ENCODE measurements at places on chromosomes 2 and 18.

- no peak for DNase-seq
These were observed 33.9 kb downstream of the RAB31 start for GRCh38 chr18:9741793-9742523.

DNA sequence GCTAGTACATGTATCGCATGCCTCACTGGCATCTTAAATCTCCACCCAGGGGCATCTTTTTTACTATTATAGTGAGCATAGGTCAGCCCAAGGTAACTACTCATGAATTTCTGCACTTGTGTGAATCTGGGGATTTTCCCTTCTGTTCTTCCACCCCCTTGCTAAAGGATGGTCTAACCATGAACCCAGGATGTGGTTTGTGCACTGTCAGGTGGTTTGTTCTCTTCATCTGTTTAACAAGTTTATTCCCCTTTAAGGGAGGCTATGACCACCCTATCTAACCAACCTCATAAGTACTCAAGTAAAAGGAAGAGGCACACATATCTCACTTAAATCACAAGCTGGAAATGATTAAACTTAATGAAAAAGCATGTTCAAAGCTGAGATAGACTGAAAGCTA, 243.0 kb downstream of the RPRM start:
- DNase-seq: no peak

GRCh38 chr2:144513388-144514101, 6.4 kb downstream of the ZEB2 start:
- no peak for DNase-seq

DNA sequence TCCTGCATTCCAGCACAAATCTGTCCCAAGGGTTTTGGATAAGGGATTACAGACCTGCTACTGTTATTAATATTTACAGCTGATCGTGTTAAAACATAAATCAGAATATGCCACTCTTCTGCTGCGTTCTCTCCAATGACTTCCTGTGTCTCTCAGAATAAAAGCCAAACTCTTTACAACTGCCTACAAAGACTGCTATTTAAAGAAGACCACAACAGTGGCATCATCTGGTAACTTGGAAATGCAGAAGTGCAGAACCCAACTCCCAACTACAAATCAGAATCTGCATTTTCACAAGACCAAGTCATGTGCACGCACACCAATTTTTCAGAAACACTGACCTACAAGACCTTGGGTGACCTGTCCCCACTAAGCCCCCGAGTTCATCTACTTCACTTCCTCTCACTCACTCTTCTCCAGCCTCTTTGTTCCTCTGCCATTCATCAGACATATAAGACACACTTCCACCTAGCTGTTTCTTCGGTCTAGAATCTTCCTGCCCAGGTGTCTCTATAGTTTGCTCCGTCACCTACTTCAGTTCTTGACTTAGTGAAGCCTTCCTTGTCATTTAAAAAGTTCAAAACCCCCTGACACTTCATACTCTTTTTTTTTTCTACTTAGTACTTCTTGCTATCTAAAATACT, 36.0 kb downstream of the CHN1 start:
- DNase-seq: no peak

DNA sequence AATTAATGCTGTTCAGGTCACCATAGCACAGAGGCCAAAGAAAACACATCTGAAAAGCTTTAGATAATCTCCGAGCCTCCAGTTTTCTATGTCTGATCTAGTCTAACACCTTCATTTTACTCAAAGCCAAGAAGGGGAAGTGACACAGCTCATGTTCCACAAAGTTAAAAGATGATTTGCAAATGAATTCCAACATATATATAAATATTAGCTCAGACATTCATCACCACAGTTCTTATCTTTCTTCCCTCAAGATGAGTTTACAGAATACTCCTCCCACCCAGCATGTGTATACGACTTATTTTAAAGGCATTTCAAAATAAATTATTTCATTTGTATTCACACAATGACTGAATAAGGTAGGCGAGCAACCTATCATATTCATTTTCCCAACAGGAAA, 82.4 kb downstream of the AAK1 start:
- no peak for DNase-seq

DNA sequence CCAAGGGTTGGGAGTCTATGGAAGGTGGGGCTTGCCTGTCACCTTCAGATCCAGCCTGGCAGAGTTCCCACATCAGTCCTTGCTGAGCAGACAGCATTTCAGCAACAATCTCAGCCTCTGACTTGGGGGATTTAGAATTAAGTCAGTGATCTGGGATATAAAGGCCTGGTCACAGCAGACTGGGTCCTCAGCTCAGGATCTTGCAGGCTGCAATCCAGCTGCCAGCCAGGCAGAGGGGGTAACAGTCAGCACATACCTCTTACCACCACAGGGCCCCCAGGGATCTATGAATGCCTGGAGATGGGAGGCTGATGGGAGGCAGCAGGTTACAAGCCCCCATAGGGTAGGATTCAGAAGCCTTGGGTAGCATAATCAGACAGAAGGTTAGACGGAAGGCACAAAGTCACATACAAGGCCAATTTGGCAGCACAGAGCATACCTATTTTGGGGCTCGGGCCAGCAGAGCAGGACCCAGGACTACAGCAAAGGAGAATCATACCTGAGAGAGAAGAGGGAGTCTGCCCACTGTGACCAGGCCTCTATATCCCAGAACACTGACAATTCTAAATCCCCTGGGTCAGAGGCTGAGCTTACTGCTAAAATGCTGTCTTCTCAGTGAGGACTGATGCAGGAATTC, 163.5 kb downstream of the MTCL1 start:
- no peak for DNase-seq

GRCh38 chr2:229335330-229335729, 64.2 kb upstream of the PID1 start:
- no peak for DNase-seq

GRCh38 chr2:207616185-207616584, 9.0 kb downstream of the METTL21A start:
- DNase-seq: no peak

DNA sequence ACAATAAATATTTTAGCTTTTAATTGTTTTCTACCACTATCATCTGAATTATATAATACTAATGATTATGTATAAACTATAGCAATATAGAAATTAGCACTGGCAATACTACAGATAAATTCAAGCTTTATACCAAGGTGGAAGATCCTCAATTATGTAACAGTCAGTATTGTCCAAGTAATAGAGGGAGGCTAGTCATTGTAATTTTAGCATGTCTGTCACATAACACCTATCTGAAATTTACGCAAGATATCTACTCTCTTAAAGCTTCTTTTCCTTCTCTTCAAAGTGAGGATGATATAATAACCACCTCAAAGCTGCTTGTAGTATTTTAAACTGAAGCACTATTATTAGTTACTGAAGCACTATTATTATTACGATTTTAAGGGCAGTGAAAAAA, 12.2 kb downstream of the KCNJ3 start:
- DNase-seq: no peak

DNA sequence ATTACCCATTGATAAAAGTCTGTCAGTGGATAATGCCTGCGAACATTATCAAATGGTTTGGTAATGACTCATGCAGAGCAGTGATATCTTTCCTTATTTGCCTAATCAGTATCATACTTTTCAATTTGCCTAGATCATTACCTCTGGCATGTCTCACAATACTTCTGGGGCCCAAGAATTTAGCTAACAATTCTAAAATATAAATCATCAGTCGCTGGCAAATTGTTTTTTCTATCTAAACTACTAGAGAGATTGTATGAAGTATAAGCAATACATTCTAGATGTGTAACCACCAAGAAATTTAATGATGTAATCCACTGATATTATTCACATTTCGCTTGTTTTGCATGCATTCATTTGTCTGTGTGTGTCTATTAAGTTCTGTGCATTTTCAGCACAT, 191.2 kb upstream of the CDH19 start:
- DNase-seq: no peak

DNA sequence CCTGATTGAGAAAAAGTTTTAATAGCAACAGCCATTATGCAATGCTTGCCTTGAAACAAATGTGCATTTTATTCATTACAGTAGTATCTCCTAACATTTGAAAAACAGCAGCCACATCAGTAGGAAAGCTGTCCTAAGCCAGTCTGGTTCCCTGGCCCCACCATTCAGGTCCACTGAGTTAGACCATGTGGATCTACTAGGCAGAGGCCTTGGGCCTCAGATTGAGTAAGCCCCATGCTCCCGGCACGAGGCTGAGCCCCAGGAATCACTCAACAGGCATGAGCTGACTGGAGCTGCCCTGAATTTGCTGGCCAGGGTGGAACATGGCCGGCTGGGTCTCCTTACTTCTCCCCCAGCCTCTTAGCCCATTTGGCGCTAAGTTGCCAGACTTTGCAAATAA, 103.4 kb downstream of the ZFP36L2 start:
- no peak for DNase-seq

- no peak for DNase-seq
These were observed 55.0 kb downstream of the RNF144A start for GRCh38 chr2:6972067-6972710.

GRCh38 chr18:49999128-49999527, 185.8 kb upstream of the ACAA2 start:
- no peak for DNase-seq
